ENCODE measurements at places on chromosomes 3 and 15.

GRCh38 chr3:184334470-184335158 lies 2.8 kb upstream of the FAM131A start:
- DNase-seq = no peak

DNA sequence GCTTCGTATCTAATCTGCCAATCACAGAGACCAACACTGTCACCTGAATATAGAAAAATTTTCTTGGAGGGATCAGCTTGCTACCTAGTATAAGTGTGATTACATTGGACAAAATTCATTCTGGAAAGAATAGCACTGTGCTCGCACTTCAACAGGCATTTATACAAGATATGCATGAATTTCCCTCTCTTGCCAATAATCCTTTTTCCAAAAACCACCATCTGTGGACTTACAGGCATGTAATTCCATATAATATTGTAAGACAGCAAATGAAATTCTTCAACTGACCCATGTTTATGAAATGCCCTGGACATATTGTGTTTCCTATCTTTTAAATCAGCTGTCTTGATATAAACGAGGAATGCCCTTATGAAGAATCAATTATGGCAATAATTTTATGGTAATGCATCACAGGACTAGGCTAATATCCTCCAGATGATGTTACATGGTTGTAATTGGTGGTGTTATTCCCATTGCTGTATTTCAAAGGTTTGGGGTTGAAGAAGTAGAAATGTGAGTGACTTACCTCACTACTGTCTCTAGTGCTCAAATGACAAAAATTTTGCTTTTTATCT lies 861.4 kb upstream of the NECTIN3 start:
- DNase-seq = no peak

- no peak for DNase-seq
Measured at GRCh38 chr3:175392653-175393052, 533.5 kb downstream of the NAALADL2 start.

DNA sequence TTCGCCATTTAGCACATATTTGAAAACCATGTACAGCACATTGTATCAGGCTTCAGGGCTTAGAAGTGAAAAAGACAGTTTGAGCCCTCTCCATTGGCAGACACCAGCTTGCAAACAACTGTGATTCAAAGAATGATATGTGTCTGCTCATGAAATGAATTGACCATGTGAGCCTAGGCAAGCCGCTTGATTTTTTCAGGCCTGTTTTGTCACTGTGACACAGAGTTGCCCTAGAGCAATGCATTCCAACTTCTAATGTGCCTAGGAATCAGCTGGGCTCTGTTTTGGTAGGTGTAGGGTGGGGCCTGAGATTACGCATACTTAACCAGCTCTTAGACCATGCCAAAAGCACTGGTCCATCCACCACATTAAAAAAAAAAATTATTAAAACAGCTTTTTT lies 53.0 kb downstream of the ATP2C1 start:
- no peak for DNase-seq

GRCh38 chr3:119413603-119414280 lies 49.7 kb downstream of the TMEM39A start:
- DNase-seq = no peak

GRCh38 chr15:37903919-37904625 lies 30.4 kb upstream of the TMCO5A start:
- DNase-seq = no peak

DNA sequence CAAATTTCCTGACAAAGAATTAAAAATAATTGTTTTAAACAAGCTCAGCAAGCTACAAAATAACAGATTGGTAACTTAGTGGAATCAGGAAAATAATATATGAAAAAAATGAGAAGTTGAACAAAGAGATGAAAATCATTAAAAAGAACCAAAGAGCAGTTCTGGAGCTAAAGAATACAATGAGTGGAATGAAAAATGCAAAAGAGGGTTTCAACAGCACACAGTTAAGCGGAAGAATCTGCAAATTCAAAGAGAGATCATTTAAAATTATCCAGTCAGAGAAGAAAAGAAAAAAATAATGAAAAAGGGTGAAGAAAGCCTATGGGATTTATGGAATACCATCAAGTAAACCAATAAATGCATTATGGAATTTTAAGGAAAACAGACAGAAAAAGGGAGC lies 6.2 kb upstream of the GABRR3 start:
- no peak for DNase-seq

DNA sequence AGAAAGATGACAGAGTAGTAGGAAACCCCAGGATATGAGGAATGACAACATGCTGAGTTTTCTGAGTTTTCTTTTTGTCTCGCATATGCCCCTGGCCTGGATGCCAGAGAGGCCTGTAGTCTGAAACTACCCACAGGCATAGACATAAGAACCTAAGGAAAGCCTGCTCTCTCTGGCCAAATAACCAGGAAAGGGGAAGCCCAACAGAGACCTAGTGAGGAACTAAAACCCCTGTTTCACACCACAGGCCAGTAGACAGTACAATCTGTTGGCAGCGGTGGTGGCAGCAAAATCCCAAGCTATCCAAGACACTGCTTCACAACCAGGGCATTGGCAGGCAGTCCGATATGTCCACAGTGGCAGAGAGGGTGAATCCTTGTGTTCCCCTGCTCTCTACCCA lies 55.0 kb upstream of the DCP1A start:
- no peak for DNase-seq

DNA sequence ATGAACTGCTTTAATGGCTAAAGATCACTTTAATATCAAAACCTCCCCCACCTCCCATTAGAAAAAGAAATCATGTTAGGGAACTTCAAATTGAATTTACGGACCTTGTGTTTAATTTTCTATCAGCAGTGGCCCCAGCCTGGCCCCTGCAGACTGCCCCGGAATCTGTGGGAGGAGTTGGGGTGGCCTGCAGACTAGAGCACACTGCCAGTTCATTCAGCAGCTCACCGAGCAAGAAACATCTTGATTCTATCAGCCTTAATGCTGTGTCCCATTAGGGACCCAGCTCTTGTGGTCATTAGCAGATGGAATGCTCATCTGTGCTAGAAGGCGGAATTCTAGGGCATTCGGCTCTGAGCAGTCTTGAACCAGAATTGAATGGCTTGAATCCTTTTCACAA lies 54.2 kb downstream of the FLNB start:
- DNase-seq = no peak

GRCh38 chr3:64505419-64505818 lies 182.4 kb downstream of the ADAMTS9 start:
- no peak for DNase-seq

- no peak for DNase-seq
Measured at GRCh38 chr15:99433757-99434450, 131.9 kb upstream of the MEF2A start.

DNA sequence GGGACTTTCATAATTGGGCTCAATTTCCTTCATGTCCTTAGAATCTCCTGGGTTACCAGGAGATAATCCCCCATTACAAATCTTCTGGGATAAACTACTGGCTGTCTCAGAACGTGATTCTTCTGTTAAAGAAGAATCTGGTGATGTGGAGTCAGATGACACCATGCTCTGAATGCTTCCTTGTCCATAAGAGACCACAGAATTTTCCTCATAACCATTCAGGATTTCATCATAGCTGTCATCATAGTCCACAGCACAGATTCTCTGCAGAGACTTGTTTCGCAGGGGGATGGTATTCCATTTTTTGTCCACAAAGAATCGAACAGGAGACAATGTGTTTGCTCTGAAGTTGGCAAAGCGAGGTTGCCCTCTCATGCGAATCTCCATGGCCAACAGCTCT lies 109.8 kb upstream of the TSPAN3 start:
- no peak for DNase-seq

- DNase-seq = no peak
Measured at GRCh38 chr3:34858067-34858660, 781.2 kb upstream of the ARPP21 start.

Measured in esophagus squamous epithelium (tissue), 5 donors.